ENCODE measurements at places on chromosomes 4 and X. TPM values are rescaled to one million over a fixed set of nuclear protein-coding genes. Genes with fewer than 3 reads are reported as not detected.

GRCh38 chrX:50483283-50483682 lies 12.7 kb upstream of the DGKK start:
- DNase-seq: no peak

- no peak for DNase-seq
Observed at GRCh38 chr4:187190390-187190789, 466.7 kb upstream of the FAT1 start.

Gene AKAP4
- not detected for total RNA-seq

DNA sequence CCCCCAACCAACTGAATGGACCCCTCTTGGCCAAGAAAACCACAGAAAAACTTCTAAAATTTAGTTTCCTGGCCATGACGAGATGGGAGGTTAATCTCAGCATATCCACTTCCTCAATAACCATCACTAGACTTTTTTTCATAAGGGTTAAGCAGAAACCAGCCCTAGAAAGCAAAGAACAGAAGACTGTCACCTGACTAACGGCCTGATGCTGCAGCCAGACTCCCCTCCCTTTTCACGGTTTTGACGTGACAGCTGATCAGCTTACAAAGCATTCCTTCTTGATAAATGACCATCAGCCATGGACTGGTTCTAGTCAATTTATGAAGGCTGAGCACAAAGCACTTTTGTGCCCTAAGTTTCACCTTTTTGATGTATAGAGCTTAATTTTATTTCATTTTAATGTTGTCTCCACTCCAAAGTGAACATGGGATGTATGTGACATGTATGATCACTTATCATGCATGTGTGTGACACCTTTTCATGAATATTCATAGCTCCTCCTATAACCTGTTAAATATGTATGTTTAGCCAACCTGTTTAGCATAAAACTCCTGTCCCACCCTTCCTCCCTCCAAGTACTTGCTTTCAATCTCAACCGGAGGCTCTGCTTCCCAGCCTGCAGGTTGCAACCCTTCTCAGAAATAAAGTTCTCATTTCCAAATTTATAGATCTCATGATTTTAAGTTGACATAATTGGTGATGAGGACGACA lies 56.3 kb downstream of the SERTM2 start:
- no peak for DNase-seq

- no peak for DNase-seq
Observed at GRCh38 chrX:275967-276580, 5.1 kb upstream of the PLCXD1 start.

DNA sequence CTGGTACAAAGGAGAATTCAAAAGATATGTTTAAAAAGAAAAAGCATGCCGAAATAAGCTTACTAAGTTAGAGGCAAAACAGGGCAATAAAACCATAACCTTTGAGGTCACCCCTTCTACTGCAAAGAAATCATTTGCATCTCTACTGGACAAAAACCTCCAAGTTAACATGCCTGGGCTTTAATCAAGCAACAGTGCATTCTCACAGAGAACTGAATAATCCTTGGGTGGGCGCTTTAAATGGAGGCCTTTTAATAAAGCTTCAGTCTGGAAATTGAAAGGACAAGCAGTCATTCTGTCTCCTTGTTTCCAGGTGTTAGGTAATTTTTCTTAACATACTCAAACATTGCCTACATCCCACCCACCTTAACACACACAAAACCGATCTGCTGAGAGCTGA lies 34.6 kb upstream of the SMS start:
- no peak for DNase-seq

Gene GAK
- total RNA-seq: 83.4 TPM

- no peak for DNase-seq
Observed at GRCh38 chrX:119760026-119760877, 1.9 kb downstream of the SOWAHD start.

Gene HELT
- total RNA-seq: not detected

DNA sequence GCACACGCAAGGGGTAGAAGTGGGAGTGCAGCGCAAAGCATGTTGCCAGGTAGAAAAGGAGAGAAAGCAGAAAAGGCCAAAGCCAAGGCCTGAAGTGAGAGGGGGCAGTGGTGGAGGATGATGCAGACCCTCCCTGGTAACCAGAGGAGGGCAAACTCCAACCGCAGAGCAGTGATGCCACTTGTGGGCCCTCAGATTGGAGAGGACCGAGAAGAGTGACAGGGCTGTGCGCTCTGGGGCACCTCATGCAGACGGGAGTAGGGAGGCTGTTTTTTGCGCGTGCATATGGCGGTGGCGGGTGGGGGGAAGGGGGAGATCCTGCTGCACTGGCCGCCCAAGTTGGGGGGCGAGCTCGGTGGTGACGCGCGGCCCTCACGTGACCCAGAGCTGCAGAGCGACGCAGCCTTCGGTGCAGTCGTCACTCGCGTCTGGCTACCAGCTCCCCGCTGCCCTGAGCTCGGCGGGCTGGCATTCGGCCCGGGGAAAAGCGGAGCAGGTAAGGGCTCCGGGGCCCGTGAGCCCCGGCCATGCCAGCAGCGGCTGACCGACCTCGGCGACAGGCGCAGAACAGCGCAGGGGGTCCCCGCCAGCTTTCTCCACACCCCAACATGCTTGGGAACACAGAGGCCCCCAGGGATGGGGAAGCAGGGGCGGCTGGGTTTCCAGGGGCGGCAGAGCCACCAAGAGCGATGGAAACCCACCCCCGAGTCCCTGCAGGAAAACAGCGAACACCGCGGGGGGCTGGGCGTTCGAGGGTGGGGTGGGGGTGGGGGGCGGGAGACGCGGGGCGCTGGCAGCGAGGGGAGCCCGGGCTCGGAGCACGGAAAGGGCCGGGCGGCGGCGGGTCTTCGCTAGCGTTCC lies at the start of gene BEX3:
TSS of gene BEX3 (plus strand) at position 421 of the 861 bp plus-strand sequence. CDS start 984 bp downstream, outside the sequence.
- peak; percentile 41 for DNase-seq

Gene TCEAL1
- total RNA-seq: 12.2 TPM

DNA sequence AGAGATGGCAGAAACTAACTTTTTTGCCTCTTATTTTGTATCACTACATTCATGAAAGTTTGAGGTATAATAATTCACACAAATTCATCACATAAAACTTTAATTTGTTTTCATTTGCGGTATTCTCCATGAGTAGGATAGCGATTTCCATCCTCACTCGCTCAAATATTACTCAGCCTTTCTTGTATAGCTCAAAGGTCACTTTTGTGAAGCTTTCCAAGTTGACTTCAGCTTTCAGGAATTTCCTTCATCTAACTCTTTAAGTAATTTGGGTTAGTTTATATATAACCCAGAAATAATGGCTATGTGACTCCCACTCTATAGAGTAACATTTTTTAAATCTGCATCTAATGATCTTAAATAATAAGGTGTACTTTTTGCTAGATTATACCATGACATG lies 314.4 kb downstream of the IL1RAPL1 start:
- no peak for DNase-seq

DNA sequence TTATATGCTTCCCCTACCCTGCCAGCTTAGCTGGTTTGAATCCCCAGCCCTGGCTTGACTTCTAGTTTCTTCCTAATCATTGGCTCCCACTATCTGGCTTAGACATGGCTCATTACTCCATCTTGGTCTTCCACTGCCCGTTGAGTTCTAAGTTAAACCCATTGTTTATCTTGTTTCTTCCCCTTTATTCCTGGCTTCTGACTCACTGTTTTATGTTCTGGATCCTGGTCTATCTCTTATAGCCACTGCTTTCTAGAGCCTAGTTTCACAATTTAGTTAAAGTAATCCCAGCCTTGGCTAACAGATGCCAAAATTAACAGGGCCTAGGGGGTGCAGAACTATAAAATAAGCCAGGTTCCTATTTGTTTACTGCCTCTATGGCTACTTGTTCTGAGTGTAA lies 120.9 kb downstream of the ARHGEF9 start:
- DNase-seq: no peak

Gene FAM9B
- not detected for total RNA-seq

Gene MAGEE2
- not detected for total RNA-seq

- no peak for DNase-seq
Observed at GRCh38 chr4:137819964-137820383, 287.7 kb upstream of the PCDH18 start.

Gene CTAG1A
- not detected for total RNA-seq

- DNase-seq: no peak
Observed at GRCh38 chrX:133364196-133364595, 51.1 kb downstream of the GPC4 start.

DNA sequence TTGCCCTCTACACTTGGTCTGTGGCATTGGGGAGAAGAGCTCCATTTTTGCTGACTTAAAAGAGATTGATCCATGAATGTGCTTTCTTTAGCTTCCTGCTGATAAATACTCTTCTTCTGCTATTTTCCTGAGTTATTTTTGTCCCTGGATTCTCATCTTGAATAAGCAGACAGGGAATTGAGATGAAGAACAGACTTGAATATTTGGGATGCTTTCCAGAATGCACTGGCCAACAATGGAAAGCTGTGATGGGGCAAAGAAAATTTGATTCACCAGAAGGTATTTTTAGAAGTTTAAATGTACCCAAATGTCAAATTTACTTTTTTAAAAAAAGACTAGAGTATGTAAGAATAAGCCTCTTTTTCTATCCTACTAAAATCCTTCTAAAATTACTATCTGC lies 309.9 kb upstream of the PPP1R2C start:
- no peak for DNase-seq

- no peak for DNase-seq
Observed at GRCh38 chr4:8098506-8098905, 60.1 kb downstream of the ABLIM2 start.

Gene KIAA1210
- total RNA-seq: not detected

DNA sequence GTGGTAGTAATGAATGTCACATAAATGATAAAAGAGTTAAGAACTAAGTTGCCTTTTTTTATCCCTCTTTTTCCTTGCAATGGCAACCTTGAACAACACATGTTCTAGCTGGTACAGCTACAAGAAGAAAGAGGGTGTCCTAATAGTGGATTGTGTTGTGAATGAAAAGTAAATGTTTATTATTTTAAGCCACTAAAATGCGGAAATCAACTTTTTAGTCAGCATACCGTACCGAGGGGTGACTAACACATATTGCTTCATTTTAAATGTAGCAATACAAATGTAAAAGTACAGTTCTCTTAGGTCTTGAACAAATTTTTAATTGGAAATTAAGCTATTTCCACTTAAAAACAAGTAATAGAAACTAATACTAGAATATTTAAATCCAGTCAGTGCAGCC lies 17.7 kb upstream of the AP1AR start:
- no peak for DNase-seq

DNA sequence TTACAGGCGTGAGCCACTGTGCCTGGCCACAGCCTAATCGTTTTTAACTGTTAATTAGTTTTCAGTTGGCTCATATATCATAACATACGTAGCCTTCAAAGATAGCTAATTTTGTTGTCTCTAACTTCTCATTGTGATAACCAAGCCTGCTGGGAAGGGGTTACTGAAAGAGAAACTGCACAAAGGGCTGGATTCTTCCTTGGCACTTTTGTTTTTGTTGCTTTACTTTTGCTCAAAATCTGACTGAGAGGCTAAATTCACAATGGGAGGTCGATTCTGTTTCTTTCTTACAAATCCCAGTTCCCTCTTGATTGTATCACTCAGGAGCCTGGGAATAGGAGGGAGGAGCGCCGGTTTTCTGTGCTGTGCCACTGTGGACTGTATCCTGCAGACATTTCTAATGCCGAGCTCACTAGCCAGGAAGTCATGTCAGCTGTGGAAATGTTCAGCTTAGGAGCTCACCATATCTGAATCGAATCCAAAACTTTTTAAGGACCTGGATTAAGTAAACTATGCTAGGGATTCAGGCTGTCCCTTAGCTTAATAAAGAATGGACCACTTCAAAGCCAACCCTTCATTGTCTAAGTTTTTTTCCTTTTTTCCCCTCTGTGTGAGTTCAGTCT lies 120.5 kb upstream of the FAT1 start:
- no peak for DNase-seq

Gene SH3RF1
- total RNA-seq: 21.2 TPM

Gene USP17L10
- total RNA-seq: not detected

Gene ALB
- total RNA-seq: 0.70 TPM

Data from neural crest cell (in vitro differentiated cells).